ENCODE measurements at places on chromosomes 16 and 17. TPM values are rescaled to one million over a fixed set of nuclear protein-coding genes. Genes with fewer than 3 reads are reported as not detected.

The RNF43 gene
- 10.1 TPM for total RNA-seq

The ATMIN gene
- total RNA-seq, result 27.1 TPM

The HOXB1 gene
- not detected for total RNA-seq

The NEK8 gene
- total RNA-seq, result 3.2 TPM

The CFDP1 gene
- total RNA-seq, result 46.0 TPM

The ADCY7 gene
- 7.6 TPM for total RNA-seq

The CRISPLD2 gene
- total RNA-seq, result 0.70 TPM

The CPD gene
- 151 TPM for total RNA-seq

The ALOX15B gene
- 27.2 TPM for total RNA-seq

The PYCARD gene
- total RNA-seq, result 138 TPM

The EMP2 gene
- total RNA-seq, result 23.0 TPM

The CENPN gene
- total RNA-seq, result 38.3 TPM

The RNF222 gene
- total RNA-seq, result 0.04 TPM

The KRT33A gene
- not detected for total RNA-seq

The C1QTNF1 gene
- total RNA-seq, result 73.3 TPM

The HCRT gene
- not detected for total RNA-seq

The SCGB1C2 gene
- not detected for total RNA-seq

The ASGR1 gene
- not detected for total RNA-seq

The ABCA10 gene
- total RNA-seq, result not detected

The OSGIN1 gene
- 1.2 TPM for total RNA-seq

The FDXR gene
- 48.0 TPM for total RNA-seq

The DUXB gene
- not detected for total RNA-seq

The ABCA3 gene
- total RNA-seq, result not detected

The BRIP1 gene
- total RNA-seq, result 7.4 TPM

All from hair follicular keratinocyte (primary cell).